ENCODE measurements at places on chromosomes 11 and 22.

DNA sequence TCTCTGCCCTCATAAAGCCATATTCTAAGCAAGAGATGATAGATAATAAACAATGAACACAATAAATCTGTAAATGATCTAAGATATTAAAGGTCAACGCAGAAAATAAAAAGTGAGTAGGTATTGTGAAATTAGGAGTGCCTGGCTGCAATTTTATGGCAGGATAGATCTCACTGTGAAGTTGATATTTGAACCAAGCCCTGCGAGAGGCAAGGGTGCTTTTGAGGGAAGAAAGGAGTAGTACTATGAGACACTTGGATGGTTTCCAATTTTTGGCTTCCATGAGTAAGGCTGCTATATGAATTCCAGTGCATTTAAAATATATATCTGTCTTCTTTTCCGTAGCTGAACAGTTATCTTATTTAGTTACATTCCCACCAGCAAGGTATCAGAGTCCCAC lies 720.0 kb upstream of the CNTN5 start:
- no peak for DNase-seq

- no peak for DNase-seq
Observed at GRCh38 chr11:66159324-66159984, 89.4 kb downstream of the PACS1 start.

DNA sequence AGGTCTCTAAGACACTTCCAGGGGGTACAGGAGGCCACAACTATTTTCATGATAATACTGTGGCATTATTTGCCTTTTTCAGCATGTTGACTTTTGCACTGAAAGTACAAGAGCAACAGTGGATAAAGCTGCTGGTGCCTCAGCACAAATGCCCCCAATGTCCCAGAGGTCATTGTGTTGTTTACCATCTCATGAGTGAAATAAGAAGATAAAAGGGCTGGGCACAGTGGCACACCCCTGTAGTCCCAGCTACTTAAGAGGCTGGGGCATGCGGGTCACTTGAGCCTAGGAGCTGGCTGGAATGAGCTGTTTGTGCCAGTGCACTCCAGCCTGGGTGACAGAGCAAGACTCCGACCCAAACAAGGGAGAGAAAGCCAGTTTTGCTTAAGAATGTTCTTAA lies 72.6 kb upstream of the RAB1B start:
- no peak for DNase-seq

GRCh38 chr22:49961601-49962011 lies 1.0 kb downstream of the PIM3 start:
- DNase-seq = no peak

GRCh38 chr11:68997995-68998348 lies 15.1 kb downstream of the MRGPRF start:
- no peak for DNase-seq

GRCh38 chr11:6200975-6201374 lies 2.0 kb downstream of the OR52W1 start:
- no peak for DNase-seq

DNA sequence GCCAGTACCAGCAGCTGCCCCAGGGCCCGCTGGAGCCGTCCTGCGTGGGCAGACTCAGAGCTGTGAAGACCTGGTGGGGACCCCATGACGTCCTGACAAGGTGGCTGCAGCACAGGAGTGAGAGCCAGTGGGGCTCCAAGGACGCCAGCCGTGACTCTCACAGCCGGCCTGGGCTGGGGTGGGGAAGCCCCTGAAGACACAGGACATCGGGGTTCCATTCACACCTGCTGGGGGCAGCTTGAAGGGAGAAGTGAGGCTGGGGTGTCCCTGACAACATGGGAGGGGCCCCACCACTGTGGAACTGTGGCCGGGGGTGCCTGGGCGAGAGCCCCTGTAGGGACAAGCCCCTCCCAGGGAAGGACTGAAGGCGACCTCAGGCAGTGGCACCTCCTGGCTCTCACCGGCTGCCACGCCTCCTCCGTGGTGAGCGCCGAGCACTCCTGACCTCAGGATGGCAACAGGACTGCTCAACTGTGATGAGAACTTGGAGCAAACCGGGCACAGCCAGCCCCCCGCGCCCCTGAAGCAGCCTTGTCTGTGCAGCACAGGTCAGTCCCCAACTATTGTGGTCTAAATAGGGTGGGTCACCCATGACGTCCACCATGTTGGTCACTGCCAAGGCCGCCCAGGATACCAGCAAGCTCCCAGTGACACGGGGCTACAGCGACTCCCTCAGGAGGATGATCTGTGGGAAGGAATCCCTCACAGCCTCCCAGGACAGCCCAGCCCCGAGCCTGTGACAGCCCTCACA lies 22.7 kb upstream of the IL17REL start:
- DNase-seq = no peak

- DNase-seq = no peak
Observed at GRCh38 chr11:116043857-116044256, 539.6 kb upstream of the CADM1 start.

GRCh38 chr11:120073196-120073595 lies 64.7 kb downstream of the TRIM29 start:
- peak; percentile 28 for DNase-seq

DNA sequence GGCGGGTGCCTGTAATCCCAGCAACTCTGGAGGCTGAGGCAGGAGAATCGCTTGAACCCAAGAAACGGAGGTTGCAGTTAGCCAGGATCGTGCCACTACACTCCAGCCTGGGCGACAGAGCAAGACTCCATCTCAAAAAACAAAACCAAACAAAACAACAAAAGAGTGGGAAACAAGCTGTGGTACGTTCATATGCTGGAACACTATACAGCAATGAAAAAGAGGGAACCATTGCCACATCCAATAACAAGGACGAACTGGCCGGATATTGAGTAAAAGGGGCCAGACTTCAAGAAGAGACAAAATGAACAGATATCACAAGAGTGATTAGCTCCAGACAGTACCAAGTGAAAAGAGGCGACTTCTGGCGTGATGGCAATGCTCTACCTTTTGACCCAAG lies 4.9 kb downstream of the MACROD1 start:
- no peak for DNase-seq

DNA sequence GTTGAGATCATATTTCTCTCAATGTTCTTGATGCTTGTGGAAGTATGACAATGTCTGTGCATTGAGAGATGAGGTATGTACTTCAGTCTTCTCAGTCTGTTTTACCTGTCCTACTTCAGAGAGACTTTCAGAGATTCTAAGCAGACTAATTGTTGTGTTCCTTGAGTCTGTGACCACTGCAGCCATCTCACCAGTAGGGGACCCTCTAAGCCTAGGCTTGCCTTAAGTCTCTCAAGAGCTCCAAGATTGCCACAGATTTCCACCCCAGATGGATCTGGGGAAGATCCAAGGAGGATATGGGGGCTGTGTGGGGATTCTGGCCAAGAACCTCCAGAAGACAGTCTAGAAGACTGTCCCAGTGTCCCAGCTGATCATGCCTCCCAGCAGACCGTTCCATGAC lies 179.9 kb upstream of the PLET1 start:
- DNase-seq = peak; percentile 13

DNA sequence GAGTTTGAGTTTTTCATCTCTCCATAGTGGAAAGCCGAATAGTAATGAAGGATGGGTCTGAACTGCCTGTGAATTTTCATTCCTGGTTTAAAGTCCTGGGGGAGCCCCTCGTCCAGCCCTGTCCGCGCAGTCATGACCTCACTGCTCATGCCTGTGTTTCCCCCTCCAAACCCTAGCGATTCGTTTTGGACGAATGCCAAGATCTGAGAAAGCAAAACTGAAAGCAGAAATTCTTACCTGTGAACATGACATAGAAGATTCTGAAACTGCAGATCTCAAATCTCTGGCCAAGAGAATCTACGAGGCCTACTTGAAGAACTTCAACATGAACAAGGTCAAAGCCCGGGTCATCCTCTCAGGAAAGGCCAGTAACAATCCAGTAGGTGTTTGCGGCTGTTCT lies 30.5 kb downstream of the CDPF1 start:
- no peak for DNase-seq

DNA sequence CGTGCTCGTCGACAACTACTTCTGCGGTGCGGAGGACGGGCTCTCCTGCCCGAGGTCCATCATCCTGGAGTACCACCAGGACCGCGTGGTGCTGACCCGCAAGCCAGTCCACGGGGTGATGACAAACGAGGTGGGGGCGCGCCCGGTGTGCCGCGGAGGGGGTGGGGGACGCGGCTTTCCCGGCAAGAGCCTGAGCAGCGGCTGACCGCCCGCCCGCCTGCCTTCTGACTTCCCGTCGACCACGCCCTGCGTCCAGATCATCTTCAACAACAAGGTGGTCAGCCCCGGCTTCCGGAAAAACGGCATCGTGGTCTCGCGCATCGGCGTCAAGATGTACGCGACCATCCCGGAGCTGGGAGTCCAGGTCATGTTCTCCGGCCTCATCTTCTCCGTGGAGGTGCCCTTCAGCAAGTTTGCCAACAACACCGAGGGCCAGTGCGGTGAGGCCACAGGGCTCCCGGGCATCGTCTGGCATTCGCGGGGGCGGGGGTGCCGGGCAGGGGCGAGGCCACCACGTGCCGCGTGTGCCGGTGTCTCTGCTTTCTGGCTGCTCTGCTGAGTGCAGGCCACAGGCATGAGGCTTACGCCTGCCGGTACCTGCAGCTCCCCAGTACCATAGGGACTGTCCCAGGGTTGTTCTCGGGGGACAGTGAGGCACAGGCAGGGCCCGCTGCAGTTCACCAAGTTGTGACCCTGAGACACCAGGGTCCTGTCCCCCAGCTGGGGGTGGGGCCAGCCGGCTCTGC lies 28.5 kb upstream of the MUC5B start:
- no peak for DNase-seq

DNA sequence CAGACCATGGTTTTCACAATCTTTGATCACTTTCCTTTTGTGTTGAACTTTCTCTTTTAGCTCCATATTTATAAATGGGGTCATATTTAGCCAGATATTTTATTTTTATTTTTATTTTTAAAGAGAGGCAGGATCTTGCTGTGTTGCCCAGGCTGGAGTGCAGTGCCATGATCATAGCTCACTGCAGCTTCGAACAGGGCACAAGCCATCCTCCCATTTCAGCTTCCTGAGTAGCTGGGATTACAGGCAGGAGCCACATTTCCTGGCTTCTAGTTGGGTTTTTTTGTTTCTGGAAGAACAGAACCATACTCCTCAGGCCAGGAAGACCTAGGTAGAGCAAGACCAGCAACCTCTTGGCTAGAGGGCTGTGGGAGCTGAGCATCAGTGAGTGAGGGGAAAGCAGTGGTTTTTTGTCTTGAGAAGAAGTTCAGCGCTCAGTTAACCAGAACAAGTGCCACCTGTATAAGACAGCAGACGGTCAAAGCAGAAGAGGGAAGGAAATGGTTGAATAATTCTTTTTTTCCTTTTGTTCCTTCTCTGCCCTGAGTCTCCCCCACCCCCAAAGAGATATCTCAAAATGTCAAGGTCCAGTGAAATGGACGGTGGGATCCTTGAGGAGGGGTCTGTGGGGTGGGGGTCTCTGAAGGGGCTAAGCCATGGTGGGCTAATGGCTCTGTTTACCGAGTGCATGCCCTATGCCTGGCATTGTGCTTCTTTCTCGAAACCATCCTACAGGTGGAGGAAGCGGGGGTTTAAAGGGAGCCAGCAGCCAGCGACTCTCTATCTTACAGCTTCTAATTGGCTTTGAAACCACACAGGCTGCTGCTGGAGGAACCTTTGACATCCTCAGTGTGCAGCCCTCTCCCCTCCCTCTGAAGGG lies 63.0 kb downstream of the PTPRJ start:
- no peak for DNase-seq

All from DMS53 (cell line).